ENCODE measurements at places on chromosomes 3 and 15. TPM values are rescaled to one million over a fixed set of nuclear protein-coding genes. Genes with fewer than 3 reads are reported as not detected.

- H3K4me1 ChIP-seq: no peaks in the 10 kb centered on the region
- H3K36me3 ChIP-seq: no peaks in the 10 kb centered on the region
- no peak overlapping the region for H3K27ac ChIP-seq
- no peak for DNase-seq
These were observed 45.8 kb downstream of the ARHGAP31 start for GRCh38 chr3:119340014-119340413.

DNA sequence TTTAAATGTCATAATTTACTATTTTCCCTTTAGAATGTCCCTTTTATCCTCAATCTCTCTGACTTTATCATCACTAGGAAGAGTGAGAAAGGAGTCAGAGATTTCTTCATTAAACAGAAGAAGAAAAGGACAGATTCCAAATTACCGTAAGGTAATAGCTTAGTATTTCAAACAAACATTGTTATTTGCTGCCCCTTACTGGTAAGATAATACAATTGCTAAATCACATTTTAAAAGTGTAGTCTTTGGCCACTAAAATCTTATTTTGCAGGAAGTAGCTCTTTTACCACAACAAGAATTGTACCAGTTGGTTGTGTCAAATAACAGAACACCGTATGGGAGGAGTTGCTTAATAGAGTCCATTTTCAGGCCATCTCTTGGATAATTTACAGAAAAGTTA is 53.7 kb downstream of the CGGBP1 start:
- no peak for DNase-seq
- no peak overlapping the region for H3K4me3 ChIP-seq
- H3K36me3 ChIP-seq: no peaks in the 10 kb centered on the region
- no peaks in the 10 kb centered on the region for H3K4me1 ChIP-seq
- H3K27ac ChIP-seq: no peak overlapping the region
- H3K27me3 ChIP-seq: no peaks in the 10 kb centered on the region

DNA sequence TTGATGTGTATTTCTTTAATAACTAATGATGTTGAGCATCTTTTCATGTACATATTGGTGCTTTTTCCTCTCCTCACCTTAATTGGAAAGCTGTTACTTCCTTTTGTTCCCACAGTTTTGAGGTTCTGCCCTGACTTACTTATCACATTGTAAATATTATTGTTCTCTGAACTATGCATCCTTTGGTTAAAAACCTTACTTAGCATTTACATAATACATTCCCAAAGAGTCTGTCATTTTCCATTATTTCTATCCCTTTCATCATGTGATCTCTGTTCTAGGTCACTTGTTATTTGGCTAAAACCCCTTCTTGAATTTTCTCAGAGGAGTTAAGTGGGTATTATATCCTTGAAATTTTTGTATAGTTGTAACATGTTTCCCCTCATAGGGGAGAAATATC is 33.0 kb downstream of the SLC12A6 start:
- H3K4me1 ChIP-seq: peaks cover 7% of the 10 kb centered on the region
- H3K27me3 ChIP-seq: no peaks in the 10 kb centered on the region
- H3K36me3 ChIP-seq: no peaks in the 10 kb centered on the region
- no peak overlapping the region for H3K27ac ChIP-seq

- no peaks in the 10 kb centered on the region for H3K4me1 ChIP-seq
- no peak overlapping the region for H3K4me3 ChIP-seq
- H3K27ac ChIP-seq: no peak overlapping the region
- DNase-seq: no peak
- no peaks in the 10 kb centered on the region for H3K36me3 ChIP-seq
- H3K27me3 ChIP-seq: no peaks in the 10 kb centered on the region
These were observed 42.2 kb upstream of the GNB5 start for GRCh38 chr15:52233405-52233804.

GRCh38 chr3:113594066-113594465 is 61.7 kb downstream of the SIDT1 start:
- DNase-seq: no peak
- H3K27ac ChIP-seq: no peak overlapping the region
- no peak overlapping the region for H3K4me3 ChIP-seq
- H3K4me1 ChIP-seq: no peaks in the 10 kb centered on the region

DNA sequence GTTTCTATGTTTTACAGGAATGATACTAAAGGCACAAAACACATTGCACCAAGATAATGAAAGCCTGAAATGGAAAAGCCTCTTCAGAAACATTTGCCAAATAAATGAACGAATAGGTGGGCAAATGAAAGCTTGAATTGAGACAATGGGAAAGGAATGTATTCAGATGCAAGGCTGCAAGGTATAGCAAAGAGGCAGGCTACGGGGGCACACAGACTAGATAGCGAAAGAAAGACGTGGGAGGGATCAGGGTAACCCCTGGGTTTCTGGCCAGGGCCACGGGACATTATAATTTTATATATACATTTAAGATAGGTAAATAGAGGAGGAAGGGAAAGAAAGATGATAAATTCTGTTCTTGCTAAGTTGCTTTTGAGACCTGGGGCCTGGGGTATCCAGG is 95.9 kb upstream of the NLGN1 start:
- H3K4me1 ChIP-seq: no peaks in the 10 kb centered on the region
- H3K27me3 ChIP-seq: no peaks in the 10 kb centered on the region
- no peak overlapping the region for H3K4me3 ChIP-seq
- H3K27ac ChIP-seq: no peak overlapping the region
- no peaks in the 10 kb centered on the region for H3K36me3 ChIP-seq

DNA sequence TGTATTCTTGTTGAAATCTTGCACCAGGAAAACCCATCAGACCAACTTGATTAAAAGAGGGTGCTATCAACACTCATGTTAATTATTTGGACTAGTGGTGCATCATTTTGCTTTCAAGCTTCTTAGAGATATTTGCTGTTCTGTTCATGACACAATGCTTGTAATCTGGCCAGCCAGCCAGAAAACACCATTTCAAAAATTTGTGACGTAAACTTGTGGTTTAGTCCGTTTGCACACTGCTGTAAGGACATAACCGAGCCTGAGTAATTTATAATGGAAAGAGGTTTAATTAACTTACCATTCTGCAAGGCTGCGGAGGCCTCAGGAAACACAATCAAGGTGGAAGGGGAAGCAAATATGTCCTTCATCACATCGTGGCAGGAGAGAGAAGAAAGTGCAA is 374.3 kb upstream of the TGFBR2 start:
- no peak overlapping the region for H3K4me3 ChIP-seq
- H3K27ac ChIP-seq: peak overlapping the region; percentile 56
- peaks cover 26% of the 10 kb centered on the region for H3K4me1 ChIP-seq
- H3K36me3 ChIP-seq: no peaks in the 10 kb centered on the region
- DNase-seq: no peak

GRCh38 chr15:68385240-68385561 is 46.8 kb downstream of the ITGA11 start:
- H3K4me1 ChIP-seq: no peaks in the 10 kb centered on the region
- DNase-seq: no peak
- H3K27ac ChIP-seq: no peak overlapping the region
- H3K36me3 ChIP-seq: no peaks in the 10 kb centered on the region

- DNase-seq: no peak
- no peaks in the 10 kb centered on the region for H3K4me1 ChIP-seq
- H3K36me3 ChIP-seq: no peaks in the 10 kb centered on the region
- H3K27me3 ChIP-seq: no peaks in the 10 kb centered on the region
- no peak overlapping the region for H3K4me3 ChIP-seq
- H3K27ac ChIP-seq: no peak overlapping the region
These were observed 78.1 kb downstream of the ATP10A start for GRCh38 chr15:25784876-25785640.

GRCh38 chr15:91803260-91803659 is 50.2 kb upstream of the SLCO3A1 start:
- H3K4me3 ChIP-seq: no peak overlapping the region
- no peaks in the 10 kb centered on the region for H3K27me3 ChIP-seq
- no peaks in the 10 kb centered on the region for H3K36me3 ChIP-seq

DNA sequence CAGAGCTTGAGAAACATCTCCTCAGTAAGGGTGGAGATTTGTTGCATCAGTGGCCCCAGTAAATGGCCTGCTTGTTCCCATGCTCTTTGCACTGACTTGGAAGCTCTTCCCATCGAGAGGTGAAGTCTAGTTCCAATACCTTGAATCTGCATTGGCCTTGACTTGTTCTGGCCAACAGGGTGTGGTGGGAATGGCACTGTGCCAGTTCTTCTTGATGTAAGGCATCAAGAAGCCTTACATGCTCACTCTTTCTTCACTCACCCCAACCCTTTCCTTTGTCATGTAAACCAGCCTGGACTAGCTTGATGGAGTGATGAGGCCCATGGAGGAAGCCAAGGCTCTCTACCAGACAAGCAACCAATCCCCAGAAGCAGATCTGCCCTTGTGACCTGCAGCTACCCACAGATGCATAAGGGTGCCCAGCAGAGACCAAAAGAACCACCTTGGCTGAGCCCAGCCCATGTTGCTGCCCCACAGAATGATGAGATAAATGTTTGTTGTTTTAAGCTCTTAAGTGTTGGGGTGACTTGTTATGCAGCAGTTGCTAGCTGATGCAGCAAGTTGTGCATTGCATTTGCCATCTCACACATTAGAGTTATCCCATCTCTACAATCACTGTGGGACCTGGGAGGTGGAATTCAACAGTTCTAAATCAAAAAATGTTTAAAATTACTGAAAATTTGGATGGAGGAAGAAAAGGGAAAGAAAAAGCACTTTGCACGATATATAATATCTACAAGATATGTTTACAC is 11.1 kb upstream of the MGLL start:
- DNase-seq: no peak
- no peak overlapping the region for H3K27ac ChIP-seq
- no peak overlapping the region for H3K4me3 ChIP-seq

DNA sequence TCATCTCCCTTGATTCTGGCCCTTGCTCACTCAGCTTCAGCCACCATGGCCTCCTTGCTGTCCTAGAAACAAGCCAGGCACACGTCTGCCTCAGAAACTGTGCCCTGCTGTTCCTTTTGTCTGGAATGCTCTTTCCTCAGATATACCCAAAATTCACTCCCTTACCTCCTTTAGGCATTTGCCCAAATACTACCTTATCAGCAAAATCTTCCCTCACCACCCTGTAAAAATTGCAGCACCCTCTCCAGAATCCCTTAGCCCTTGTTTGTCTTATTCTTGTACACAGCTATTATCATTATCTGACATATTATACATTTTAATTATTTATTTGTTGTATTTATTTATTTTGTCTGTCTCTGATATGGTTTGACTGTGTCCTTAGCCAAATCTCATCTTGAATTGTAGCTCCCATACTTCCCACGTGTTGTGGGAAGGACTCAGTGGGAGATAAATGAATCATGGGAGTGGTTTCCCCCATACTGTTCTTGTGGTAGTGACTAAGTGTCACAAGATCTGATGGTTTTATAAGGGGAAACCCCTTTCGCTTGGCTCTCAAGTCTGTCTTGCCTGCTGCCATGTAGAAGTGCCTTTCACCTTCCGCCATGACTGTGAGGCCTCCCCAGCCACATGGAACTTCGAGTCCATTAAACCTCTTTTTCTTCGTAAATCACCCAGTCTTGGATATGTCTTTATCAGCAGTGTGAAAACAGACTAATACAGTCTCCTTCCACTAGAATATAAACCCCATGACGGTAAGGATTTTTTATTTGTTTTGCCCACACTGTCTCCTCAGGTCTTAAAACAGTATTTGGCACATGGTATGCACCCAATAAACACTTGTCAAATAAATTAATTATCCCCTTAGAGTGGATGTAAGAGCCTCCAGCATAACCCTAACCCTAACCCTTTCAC is 60.0 kb upstream of the STT3B start:
- no peaks in the 10 kb centered on the region for H3K27me3 ChIP-seq
- H3K36me3 ChIP-seq: no peaks in the 10 kb centered on the region
- H3K4me1 ChIP-seq: no peaks in the 10 kb centered on the region
- no peak overlapping the region for H3K4me3 ChIP-seq

- H3K36me3 ChIP-seq: no peaks in the 10 kb centered on the region
- DNase-seq: no peak
- no peaks in the 10 kb centered on the region for H3K4me1 ChIP-seq
- H3K27me3 ChIP-seq: no peaks in the 10 kb centered on the region
These were observed 17.1 kb downstream of the SKIC8 start for GRCh38 chr15:78282324-78282723.

GRCh38 chr3:109152320-109152719 is 15.8 kb downstream of the C3orf85 start:
- no peaks in the 10 kb centered on the region for H3K27me3 ChIP-seq
- no peak overlapping the region for H3K4me3 ChIP-seq
- H3K27ac ChIP-seq: no peak overlapping the region
- H3K4me1 ChIP-seq: no peaks in the 10 kb centered on the region

GRCh38 chr3:147415286-147415685 is 6.1 kb downstream of the ZIC1 start:
- H3K4me1 ChIP-seq: peaks cover 23% of the 10 kb centered on the region
- H3K27ac ChIP-seq: peak overlapping the region; percentile 85
- H3K27me3 ChIP-seq: peaks cover 2% of the 10 kb centered on the region
- H3K4me3 ChIP-seq: no peak overlapping the region
- H3K36me3 ChIP-seq: no peaks in the 10 kb centered on the region

DNA sequence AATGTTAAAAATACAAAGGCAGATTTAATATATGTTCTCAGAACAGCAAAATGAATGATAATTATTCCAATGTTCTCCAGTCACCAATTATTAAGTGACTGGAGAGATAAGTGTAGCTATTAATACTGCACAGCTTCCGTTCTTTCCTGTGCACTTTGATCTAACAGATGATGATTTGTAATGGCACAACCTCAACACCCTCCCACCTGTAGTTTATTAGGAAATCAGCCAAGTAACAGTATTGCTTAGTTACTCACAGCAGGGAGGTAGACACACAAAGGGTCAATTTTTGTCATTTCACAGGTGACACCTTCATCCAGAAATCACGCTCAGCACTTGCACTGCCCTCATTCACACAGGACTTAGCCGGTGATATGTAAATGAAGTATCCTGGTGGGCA is 688.1 kb downstream of the EPHA3 start:
- H3K4me3 ChIP-seq: no peak overlapping the region
- H3K27me3 ChIP-seq: no peaks in the 10 kb centered on the region
- DNase-seq: no peak
- H3K4me1 ChIP-seq: no peaks in the 10 kb centered on the region
- H3K36me3 ChIP-seq: no peaks in the 10 kb centered on the region

DNA sequence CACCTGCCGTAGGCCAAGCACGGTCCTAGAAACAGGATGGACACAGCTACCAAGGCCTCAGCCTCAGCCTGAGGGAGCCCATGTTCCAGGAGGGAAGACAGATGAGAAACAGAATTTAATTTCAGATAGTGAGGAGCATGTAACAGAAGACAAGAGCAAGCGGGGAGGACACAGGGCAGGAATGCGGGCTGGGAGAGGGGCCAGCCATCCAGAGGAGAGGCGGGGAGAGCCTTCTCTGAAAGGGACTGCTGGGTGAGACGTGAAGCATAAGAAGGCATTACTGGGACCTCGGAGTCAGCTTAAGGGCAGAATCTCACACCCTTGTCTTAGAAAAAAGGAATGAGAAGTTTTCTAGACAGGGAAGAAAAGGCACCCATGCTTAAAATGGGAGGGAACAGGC is 271.7 kb upstream of the NSMCE3 start:
- no peak overlapping the region for H3K4me3 ChIP-seq
- no peaks in the 10 kb centered on the region for H3K4me1 ChIP-seq
- no peaks in the 10 kb centered on the region for H3K27me3 ChIP-seq
- no peaks in the 10 kb centered on the region for H3K36me3 ChIP-seq

Gene ARL14
- not detected for total RNA-seq

Gene ZPLD1
- total RNA-seq: 0.07 TPM

Gene FSD2
- total RNA-seq: 6.3 TPM

Gene PATL2
- not detected for total RNA-seq

Gene SIAH2
- total RNA-seq: 23.3 TPM

All from gastrocnemius medialis (tissue), 4 donors.